Substantia nigra (tissue), 51 donors: ENCODE measurements at places on chromosomes 4 and X.

- no peak for DNase-seq
These were observed 155.3 kb upstream of the ADGRL3 start for GRCh38 chr4:61044837-61045236.

GRCh38 chrX:42241421-42241820, 318.1 kb upstream of the CASK start:
- no peak for DNase-seq

- DNase-seq = no peak
These were observed 16.6 kb downstream of the JAKMIP1 start for GRCh38 chr4:6183740-6184139.

DNA sequence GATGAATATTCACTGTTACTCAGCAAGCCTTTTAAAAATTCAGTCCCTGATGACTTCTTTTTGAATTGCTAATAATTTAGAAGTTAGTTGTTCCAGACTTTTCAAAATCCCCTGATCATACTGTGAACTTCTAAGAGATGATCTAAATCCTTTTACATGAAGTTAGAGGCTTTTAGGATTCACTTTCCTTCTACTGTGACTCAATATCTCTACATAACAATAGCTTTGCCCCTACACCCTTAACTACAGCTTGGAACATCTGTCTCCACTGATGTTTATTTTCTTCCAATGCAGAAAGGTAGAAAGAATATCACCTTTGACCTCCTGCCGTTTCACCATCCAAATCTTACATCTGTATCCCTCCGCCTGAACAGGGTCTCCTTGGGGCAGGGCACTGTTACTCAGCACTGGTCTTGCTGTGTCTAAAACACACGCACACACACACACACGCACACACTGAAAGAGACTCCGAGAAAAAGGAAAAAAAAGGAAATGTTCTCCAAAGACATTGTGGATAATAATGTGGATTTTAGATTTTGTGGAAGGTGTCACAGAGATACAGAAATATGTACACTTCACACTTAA, 111.6 kb upstream of the GPRIN3 start:
- DNase-seq = no peak

GRCh38 chrX:47502316-47503125, 19.5 kb upstream of the ZNF41 start:
- no peak for DNase-seq
